ENCODE measurements at places on chromosomes 7 and 10.

- no peak for DNase-seq
Observed at GRCh38 chr10:99426689-99427088, 3.7 kb downstream of the GOT1 start.

DNA sequence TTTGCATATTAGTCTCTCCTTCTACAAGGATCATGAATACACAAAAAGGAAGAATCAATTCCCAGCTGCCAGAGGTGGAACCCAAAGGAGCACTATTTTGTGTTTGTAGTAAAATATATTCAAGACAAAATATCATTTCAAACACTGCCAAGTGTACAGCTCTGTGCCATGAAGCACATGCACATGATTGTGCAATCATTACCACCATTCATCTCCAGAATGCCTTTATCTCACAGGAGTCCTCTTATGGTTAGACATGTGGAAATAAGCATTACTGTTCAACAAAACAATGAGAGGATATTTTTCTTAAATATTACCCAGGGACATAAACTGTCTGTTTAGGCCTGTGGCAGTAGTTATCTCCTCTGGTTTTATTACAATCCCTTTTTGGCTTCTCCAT lies 151.4 kb upstream of the PPP1R3A start:
- no peak for DNase-seq

- no peak for DNase-seq
Observed at GRCh38 chr7:137546671-137547070, 203.1 kb upstream of the PTN start.

- no peak for DNase-seq
Observed at GRCh38 chr7:137850972-137851945, 4.5 kb upstream of the DGKI start.

DNA sequence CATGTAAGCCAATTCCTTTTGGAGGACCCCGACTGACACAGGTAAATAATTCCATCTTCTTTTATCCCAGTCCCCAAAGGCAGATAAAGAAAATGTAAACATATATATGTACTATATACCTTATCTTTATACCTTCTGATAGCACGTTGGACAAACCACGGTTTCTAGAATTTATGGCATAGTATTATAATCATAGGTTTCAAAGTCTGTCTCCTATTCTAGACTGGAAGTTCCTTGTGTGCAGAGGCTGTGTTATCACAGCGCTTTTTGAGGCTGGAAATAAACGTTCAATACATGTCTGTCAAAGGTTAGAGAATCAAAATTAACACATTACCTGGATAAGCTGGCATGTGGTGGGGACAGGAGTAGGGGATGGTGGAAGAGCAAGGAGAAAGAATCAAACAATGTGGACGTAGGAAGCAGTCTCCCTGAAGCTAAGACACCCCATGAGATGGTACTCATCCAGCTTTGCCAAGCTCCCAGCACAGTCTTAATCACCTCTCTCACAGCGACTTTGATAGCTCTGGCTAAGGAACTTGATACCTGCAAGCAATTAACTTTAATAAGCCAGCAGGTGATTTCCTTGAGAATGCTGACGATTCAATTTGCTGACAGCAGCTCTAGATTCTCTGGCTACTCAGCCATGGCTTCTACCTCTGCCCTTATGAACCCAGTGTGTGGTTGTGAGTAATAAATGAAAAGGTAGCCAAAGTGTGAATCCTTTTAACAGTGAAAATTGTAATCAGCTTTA lies 208.4 kb upstream of the LRRTM3 start:
- DNase-seq: peak; percentile 13

GRCh38 chr7:24732646-24733413 lies 24.4 kb downstream of the GSDME start:
- no peak for DNase-seq

DNA sequence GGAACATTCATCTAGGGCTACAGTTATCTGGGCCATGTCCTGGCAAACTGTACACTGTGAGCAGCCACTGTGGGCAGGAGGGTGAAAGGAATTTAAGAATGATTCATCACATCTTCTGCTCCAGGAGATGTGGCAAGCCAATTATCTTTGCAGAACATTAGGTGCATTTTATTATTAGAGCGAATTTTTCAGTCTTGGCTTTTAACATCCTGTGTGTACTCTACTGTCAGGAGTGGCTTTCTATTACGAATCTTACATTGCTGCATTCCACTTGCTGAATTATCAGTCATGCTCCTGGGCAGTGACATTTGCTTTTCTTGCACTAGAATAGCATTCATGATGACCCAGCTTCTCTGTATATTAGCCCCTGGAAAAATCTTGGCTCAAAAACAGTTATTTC lies 109.2 kb upstream of the TARP start:
- no peak for DNase-seq

DNA sequence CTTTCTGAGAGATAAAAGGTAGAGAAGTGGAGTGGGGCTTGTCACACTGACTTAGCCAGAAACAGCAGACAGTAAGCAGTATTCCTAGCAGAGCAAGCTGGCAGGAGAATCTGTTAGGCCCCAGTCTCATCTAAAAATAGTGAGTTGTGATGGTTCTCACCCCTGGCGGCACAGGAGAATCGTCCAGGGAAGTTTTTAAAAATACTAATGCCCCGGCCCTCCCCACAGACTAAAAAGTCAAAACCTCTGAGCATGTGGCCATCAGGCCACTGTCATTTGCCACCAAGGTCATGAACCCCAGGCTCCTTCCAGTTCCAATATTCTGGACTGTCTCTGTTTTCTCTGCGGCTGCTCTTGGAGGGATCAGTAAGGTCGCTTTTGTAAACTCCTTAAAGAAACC lies 34.0 kb downstream of the LYZL1 start:
- DNase-seq: no peak

GRCh38 chr10:69096045-69096444 lies 8.1 kb downstream of the SRGN start:
- no peak for DNase-seq

- DNase-seq: no peak
Observed at GRCh38 chr7:46133072-46133471, 212.0 kb upstream of the IGFBP3 start.

DNA sequence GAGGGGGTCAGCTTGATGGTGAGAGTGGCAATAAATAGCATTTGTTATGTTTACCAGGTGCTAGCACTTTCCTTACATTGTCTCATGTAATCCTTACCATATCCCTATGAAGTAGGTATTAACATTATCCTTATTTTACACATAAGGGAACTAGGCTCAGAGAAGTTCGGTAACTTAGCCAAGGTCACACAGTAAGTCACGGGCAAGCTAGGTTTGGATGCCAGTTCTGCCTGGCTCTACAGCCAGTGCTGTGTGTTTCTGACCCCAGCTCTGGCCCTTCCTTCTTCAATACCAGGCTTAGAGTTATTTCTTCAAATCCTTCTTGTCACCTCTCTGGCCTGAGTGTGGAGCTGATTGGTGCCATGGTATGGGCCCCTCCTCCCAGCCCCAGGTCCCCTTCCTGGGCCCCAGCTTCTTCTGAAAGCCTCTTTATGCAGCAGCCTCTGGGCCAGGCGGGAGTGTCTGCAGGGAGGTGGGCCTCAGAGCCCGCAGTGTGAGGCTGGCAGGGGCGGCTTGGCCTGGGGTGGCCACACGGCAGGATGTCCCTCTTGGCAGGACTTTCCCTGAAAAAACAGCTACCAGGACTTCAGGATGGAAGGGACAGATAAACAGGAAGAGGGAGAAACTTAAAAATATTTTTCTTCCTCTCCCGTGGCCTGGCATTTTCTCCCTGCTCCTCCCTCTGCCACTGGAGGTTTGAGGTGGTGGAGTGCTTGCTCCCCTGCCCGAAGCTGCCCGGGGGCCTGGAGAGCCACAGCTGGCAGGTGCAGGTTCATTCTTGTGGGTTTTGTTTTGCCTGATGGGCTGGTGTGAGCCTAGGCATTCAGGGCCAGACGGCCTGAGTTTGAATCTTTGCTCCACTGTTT lies 20.6 kb downstream of the PALD1 start:
- DNase-seq: peak; percentile 46

GRCh38 chr7:78379148-78379547 lies 580.6 kb downstream of the PHTF2 start:
- no peak for DNase-seq

DNA sequence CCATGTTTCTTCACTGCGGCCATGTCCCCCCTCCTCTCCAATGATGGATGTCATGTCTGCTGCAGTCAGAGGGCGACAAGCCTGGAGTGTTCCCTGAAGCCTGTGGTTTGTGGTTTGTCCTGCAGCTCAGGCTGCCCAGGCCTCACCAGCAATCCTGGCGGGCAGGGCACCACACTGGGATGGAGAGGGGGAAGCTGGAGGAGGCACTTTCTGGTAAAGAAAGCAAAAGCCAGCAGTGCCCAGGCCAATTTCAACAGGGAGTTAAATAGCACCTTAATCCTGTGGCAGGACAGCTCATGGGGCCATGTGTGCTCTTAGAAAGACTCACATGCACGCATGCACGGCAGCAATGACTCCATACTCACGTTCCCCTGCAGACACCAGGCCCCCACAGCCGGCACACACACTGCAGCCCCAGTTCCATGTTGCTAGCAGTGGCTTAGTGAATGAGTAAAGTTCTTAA lies 158.3 kb downstream of the EGFR start:
- no peak for DNase-seq

DNA sequence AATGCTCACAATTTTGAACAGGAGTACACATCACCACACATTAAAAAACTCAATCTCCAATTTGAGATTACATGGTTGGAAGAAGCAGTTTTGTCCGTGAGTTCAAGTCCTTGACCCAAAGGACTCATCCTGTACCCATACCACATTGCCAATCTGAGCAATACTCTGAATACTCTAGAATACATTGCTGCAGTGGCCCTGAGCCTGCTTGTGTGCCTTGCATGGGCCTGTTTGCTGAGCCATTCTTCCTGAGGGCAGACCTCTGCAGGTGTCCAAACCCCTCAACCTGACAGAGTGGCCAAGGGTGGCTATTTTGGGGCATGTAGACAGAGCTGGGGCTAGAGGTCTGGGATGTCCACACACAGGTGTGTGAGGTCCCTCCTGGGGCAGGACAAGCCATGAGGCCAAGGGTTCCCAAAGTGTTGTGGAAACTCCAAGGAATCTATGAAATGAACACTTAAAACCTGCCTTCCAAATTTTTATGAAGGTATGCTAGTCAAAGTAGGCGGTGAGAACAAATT lies 15.5 kb downstream of the AGMO start:
- no peak for DNase-seq

GRCh38 chr7:114141415-114141814 lies 222.6 kb upstream of the PPP1R3A start:
- DNase-seq: peak; percentile 14

- DNase-seq: no peak
Observed at GRCh38 chr7:129108581-129108980, 35.9 kb upstream of the TSPAN33 start.

DNA sequence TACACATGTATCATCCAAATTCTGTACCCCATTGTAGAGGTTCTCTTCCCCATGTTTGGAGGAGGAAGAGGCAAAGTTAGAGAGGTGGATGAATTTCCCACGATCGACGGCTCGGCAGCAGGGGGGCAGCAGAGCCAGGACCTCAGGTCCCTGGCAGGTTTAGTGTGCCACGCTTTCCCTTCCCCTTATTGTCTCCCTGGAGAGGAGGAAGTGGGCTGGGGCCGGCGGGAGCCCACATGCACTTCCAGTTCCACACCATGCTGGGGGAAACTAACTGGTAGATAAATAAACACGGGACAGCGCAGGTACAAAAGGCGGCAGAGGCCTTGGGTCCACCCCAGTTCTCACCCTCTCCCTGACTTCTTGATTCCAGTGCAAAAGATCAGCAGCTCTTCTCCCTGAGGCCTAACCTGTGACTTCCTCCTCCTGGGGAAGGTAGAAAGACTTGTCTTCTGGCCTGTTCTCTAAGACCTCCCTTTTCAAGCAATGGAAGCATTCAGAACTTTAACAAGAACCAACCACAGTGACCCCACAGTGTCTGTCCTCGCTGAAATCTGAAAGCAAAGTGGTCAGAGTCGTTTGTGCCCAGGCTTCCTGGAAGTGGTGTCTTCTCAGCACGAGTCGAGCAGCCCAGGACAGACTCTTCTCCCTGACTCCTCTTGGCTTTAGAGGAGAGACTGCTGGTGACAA lies 30.5 kb upstream of the SRGN start:
- DNase-seq: no peak

- DNase-seq: no peak
Observed at GRCh38 chr7:36154255-36155212, 1.5 kb downstream of the EEPD1 start.

GRCh38 chr10:101558204-101558603 lies 29.9 kb downstream of the POLL start:
- no peak for DNase-seq

DNA sequence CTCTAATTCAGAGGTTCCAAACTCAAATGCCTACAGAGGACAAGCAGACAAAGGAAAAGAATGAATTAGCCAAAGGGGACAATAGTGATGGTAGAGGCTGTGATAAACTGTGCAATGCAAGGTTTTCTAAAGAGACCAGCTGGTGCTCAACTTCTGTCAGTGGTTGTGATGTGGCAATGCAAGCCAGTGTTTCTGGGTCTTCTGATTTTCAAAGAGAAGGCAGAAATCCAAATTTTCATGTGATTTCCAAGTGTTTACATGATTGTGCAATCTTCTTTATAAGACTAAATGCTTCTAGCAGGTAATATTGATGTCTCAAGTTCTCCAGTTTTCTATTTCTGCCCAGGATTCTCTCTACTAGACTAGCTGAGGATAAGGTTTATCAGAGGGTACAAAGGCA lies 135.9 kb downstream of the PCDH15 start:
- DNase-seq: no peak

DNA sequence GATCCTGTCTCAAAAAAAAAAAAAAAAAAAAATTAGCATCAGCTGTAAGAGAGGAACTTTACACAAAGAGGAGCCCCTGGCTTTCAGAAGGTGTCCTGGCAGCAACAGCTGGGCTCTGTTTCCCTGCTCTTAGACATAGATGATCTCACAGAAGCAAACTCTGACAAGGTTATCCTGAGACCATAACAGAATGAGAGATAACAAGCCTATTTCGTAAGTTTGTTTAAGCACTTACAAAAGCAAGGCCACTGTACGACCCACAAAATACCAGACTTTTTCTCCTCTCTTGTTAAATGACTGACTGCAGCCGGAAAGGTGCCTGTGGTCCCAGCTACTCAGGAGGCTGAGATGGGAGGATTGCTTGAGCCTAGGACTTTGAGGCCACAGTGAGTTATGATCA lies 33.3 kb upstream of the OTUD1 start:
- DNase-seq: no peak

DNA sequence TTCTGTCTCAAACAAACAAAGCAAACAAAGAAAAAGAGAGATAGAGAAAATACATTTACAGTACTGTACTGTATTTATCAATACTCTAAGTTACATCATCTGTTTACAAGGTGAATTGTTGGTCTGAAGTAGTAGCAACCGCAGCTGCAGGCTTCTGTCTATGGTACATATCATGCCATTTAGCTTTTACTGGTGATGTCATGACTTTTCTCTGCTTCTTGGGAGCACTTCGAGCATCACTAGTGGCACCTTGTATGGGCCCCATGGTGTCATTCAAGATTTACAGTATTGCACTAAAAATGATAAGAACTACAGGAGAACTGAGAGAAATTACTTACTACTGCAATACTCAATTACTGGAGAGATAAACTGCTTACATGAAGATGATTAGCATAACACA lies 826.9 kb downstream of the CNTNAP2 start:
- no peak for DNase-seq

Measured in iPS-NIHi11 (cell line).